ENCODE measurements at places on chromosomes 16 and 17.

DNA sequence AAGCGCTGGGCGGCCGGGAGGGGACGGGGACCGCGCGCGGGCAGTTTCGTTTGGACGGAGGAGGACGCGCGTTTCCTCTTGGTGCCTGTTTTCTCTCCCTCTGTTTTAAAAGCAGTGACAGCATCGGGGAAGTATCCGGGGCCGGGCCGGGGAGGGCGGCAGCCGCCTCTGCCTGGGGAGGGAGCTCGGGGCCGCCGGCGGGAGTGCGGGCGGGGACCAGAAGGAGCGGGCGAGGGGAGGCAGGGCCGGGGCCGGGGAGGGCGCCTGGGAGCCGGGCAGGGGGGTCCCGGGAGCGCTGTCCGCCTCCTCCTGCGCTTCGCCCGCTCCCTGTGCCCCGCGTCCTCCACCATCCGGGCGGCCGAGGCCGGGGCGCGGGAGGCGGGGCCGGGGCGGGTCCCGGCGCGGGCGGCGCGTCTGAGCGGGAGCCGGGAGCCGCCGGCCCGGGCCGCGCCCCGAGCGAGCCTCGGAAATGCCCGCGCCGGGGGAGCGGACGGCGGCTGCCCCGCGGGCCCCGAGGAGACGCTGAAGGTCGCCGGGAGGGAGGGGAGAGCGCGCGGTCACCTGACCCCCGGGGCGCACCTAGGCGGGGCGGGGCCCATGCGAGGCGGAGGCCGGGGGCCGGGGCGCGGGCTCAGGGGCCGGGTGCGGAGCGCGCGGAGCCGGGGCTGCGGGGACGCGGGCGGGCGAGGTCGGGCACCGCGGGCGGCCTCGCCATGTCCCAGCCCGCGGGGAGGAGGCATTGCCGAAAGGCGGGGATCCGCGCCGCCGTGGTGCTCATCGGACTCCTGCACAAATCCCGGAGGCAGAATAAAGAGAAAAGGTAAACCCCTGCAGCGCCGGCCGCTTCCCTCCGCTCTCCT, 57.3 kb downstream of the RAP1GAP2 start:
- DNase-seq: peak; percentile 62

GRCh38 chr16:14486520-14487303, 143.3 kb downstream of the PARN start:
- peak; percentile 97 for DNase-seq

DNA sequence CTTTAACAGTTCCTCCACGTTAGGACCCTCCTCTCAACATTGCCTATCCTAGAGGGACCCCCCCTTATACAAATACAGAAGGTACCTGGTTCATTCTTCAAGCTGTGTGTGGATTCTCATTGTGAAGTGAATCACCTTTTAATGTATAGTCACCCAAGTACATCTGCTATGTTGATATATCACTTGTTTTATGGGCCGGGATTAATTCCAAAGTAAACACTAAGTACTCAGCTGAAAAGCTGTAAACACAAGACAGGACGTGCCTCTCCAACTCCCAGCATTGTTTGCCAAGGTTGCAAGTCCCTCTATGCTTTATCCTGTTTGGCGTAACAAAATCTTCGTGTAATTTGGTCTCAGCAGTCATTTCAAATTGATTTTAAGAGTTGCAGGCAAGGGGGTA, 123.6 kb downstream of the RBFOX1 start:
- DNase-seq: no peak

DNA sequence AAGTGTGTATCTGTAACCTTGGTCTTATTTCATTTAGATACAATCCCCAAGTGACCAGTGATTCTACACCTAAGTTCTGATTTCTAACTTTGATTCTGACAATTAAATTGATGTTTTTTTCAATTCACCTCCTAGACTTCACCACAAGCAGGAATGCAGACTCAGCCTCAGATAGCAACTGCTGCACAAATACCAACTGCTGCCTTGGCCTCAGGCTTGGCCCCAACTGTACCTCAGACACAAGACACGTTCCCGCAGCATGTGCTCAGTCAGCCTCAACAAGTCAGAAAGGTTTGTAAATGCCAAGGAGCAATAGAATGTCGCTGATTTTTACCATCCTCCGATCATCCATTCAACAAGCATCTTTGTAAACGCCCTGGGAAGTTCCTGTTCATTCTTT, 177.7 kb downstream of the MRTFB start:
- DNase-seq: no peak

- DNase-seq: no peak
Observed at GRCh38 chr17:82353484-82353883, 5.6 kb upstream of the TEX19 start.

GRCh38 chr17:58315750-58316149, 12.8 kb downstream of the TSPOAP1 start:
- no peak for DNase-seq

- no peak for DNase-seq
Observed at GRCh38 chr16:62383941-62384340, 347.7 kb upstream of the CDH8 start.

DNA sequence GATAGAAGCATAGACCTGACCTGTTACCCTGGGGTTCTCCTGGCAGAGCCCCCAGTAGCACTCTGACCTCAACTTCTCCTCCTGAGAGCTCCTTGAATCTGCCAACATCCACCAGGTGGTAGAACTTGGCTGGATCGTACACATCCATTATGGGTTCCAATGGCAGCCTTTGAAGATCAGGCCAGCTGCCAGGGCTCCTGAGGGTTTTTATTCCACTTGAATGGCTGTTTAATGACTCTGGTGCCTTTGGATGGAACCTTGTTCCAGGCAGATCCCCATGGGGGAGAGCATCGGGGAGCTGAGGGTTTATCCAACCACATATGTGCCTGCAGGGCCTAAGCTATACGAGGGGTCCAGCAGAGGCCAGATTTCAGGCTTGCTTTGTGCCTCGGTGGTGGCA, 47.1 kb upstream of the CLEC19A start:
- DNase-seq: no peak

DNA sequence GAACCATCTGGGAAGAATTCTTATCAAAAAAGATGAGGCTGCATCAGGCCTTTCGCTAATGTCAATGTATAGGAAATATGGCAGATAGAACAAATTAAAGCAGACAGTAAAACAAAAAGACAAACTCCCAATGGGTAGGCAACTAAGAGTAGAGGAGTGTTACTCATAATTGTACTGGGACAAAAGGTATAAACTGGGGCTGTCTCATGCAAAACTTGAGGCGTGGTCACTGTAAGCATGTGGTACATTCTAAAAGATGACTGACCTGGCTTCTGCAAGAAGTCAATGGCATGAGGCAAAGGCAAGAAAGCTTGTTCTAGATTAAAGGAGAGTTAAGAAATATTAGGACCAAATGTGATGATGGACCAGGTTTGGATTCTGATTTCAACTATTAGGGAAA, 26.7 kb downstream of the SMIM36 start:
- DNase-seq: no peak

DNA sequence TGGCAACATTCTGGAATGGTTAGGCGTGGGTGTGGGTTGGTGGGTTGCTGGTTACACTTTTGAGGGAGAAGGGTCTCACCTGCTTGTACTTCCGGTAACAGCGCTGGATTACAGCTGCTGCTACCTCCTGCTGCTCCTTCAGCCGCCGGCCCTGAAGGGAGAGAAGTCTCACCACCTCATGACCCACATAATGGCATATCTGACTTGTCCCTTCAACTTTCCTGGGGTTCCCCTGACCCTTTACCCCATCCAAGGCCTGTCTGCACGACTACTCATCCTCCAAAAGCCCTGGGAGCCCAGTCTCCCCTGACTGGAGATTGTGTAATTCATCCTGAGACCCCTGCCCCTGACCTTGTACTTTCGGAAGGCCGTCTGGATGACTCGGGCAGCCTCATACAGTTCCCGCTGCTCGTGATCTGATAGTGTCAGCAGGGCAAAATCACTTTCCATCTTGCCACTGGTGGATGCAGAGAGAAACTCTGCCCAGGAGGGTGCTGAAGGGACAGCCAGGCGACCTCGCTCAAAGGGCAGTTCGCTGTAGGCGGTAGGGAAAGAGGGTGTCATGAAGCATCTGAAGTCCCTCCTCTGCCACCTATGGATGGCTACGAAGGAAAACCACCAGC, 2.0 kb upstream of the SPAG7 start:
- peak; percentile 27 for DNase-seq

GRCh38 chr17:57481910-57482391, 225.6 kb downstream of the MSI2 start:
- DNase-seq: peak; percentile 95

GRCh38 chr17:6786618-6787017, 10.6 kb downstream of the FBXO39 start:
- DNase-seq: peak; percentile 39

DNA sequence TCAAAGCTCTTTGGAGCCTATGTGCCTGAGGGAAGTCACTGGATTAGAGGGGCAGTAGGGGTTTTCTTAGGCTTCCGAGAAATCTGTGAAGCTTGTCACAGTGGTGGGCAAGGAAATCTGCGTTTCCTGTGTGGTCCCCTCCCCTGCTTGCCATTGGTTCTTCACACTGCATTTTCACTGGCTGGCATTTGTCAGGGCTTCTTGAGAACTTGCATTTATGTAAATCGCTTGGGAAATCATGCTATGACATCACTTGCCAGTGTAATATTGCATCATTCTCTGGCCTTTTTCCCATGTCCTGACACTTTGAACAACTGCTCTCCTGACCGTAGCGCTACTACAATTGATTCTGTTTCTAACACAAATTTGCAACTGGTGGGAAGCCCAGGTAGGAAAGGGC, 1.8 kb downstream of the CACNG3 start:
- no peak for DNase-seq

- DNase-seq: peak; percentile 47
Observed at GRCh38 chr17:31811101-31811500, 47.9 kb downstream of the COPRS start.

- no peak for DNase-seq
Observed at GRCh38 chr16:29126616-29127015, 141.8 kb downstream of the LAT start.

- peak; percentile 82 for DNase-seq
Observed at GRCh38 chr17:43406676-43407645, 8.2 kb downstream of the ARL4D start.

- DNase-seq: no peak
Observed at GRCh38 chr16:58346831-58347371, 45.4 kb upstream of the GINS3 start.

- no peak for DNase-seq
Observed at GRCh38 chr16:67230809-67231660, 4.1 kb downstream of the TMEM208 start.

- no peak for DNase-seq
Observed at GRCh38 chr16:9419161-9419560, 327.7 kb downstream of the HAPSTR1 start.

GRCh38 chr17:68694791-68695485, 93.8 kb upstream of the FAM20A start:
- DNase-seq: no peak

- DNase-seq: peak; percentile 77
Observed at GRCh38 chr17:79019632-79020584, 4.1 kb upstream of the C1QTNF1 start.

- DNase-seq: no peak
Observed at GRCh38 chr17:45992904-45993303, 6.1 kb upstream of the STH start.

DNA sequence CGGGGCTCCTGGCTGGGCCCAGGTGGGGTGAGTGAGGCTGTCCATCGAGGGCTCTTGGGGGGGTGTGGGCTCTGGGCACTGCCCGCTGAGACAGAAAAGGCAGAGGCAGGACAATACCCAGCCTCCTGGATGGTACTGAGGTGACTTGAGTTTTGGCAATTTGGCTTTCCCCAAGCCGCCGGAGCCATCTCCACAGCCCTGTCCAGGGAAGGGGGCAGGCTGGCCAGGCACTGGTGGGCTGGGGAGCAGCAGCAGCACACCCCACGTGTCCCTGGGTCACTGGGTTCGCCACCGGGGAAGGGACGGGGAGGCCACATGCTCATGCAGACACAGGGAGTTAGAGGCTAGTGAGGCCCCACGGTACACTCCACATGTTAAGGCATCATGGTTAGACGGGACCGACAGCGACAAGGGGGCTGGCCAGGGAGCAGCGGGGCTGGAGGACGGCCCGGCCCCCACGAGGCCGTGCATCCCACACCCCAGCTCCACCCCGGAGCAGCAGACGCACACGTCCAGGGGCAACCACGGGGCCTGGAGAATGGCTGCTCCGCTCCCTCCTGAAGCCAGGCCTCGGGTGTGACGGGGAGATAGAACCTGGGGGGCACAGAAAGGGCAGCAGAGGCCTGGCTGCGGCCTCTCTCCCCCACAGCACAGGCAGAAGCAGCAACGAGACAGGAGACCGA, 3.0 kb downstream of the ARHGDIA start:
- DNase-seq: no peak

DNA sequence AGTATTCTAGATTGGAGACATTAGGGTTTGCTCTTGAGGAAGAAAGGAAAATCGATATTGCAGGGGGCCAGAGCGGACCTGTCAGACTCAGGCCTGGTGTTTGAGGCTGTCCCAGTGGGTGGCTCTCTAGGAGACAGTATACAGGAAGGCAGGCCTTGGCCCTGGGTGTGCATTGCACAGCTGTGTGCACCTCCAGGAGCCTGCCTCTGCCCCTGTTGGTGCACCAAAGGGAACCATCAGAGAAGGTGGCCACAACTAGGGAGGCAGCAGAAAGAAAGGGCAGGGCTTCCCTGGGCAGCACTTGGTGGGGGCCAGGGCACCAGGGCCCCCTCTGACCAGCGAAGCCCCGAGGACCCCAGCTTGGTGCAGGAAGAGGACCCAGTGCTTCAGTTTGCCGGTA, 188.0 kb downstream of the NTN1 start:
- no peak for DNase-seq

DNA sequence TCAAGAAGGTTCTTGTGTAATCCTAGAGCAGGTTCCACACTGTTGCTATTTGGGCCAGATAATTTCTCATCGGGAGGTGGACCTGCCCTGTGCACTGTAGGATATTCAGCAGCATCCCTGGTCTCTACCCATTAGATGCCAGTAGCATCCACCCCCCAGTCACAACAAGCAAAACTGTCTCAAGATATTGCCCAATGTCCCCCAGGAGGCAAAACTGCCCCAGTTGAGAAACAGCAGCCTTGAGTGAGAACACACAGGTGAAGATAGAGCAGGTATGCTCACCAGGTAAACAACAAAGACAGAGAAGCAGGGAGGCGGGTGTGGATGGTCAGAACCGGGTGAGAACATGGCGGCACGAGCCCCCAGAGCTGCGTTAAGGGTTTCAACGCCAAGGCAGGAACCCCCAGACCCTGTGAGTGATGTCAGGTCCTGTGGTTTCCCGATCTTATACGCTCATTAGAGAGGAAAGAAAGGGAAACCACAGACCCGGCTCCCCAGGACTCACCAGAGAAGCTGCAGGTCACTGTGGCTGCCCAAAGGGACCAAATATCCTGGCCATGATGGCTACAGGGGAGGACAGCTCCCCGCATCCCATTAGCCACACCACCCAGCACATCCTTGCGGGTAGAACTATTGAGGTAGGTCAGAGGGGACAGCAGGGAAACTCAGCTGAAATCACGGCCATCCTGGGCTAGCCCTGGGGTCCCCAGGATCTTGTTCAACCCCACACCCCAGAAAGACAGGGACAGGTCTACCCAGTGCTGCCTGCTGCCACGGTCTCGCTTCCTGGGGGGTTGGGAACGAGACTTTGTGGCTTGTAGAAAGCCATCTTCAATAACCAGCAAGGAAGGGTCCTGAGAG, 21.2 kb downstream of the CDC42EP4 start:
- no peak for DNase-seq

- no peak for DNase-seq
Observed at GRCh38 chr16:22646948-22647556, 136.4 kb downstream of the NPIPB5 start.

GRCh38 chr17:50297407-50297865, 23.2 kb downstream of the TMEM92 start:
- peak; percentile 57 for DNase-seq

GRCh38 chr16:67713647-67714273, 5.4 kb downstream of the GFOD2 start:
- no peak for DNase-seq

GRCh38 chr17:45719335-45720071, 64.6 kb upstream of the CRHR1 start:
- peak; percentile 76 for DNase-seq

GRCh38 chr17:31584438-31585279, 193.2 kb downstream of the RAB11FIP4 start:
- no peak for DNase-seq
